Left ventricle myocardium superior (tissue), 1 donor: ENCODE measurements at places on chromosomes 6 and 20.

- no peak for DNase-seq
These were observed 23.5 kb upstream of the IRF4 start for GRCh38 chr6:367891-368630.

GRCh38 chr6:119073307-119074051 lies 5.0 kb downstream of the FAM184A start:
- no peak for DNase-seq

- DNase-seq, result no peak
These were observed 72.4 kb upstream of the TMEM181 start for GRCh38 chr6:158487495-158487894.

GRCh38 chr6:88848870-88849269 lies 114.5 kb downstream of the RNGTT start:
- DNase-seq, result no peak

GRCh38 chr6:20291764-20292580 lies 79.7 kb upstream of the MBOAT1 start:
- peak; percentile 50 for DNase-seq

- no peak for DNase-seq
These were observed 70.2 kb downstream of the HFE start for GRCh38 chr6:26157251-26158075.

GRCh38 chr6:124882579-124883393 lies 79.5 kb upstream of the RNF217 start:
- no peak for DNase-seq

GRCh38 chr6:162074641-162075275 lies 652.8 kb downstream of the PRKN start:
- DNase-seq, result no peak

GRCh38 chr20:9583151-9583550 lies 68.8 kb downstream of the LAMP5 start:
- no peak for DNase-seq

DNA sequence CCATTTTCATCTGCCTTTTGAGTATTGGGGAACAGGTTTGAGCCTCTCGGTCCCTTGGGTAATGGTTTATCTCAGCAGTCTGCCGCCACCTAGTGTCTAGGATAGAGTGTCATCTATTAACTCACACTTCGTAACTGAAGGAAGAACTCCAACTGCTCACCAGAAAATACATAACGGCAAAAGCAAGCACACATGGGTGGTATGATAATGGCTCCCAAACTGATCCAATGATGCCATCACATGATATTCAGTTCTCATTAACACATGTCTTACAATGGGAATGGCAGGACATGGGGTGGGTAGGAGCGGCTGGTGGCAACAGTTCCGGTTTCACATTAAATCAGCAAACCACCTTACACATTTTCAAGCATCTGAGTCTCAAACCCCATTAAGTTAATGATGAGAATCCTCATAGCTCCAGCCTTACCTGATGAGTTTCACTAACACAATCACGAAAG lies 110.7 kb upstream of the PHACTR1 start:
- DNase-seq, result no peak

- DNase-seq, result no peak
These were observed 197.5 kb upstream of the JARID2 start for GRCh38 chr6:15048367-15048766.

DNA sequence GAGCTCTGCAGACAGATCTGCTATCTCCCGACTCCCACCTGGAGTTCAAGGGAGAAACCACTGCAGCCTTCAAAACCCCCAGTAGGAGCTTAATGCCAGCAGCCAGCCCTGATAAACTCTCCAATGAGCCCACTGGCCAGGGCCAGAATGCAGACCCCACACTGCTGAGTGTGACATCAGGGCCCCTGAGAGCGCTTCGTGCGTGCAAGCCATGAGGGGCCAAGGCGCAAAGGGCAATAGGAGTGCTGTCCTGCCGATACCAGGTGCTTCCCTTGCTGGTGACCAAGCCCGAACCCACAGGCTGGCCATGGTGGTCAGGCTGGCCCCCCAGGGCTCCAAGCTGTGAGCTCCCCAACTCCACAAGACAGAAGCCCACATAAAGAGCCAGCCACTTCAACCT lies 33.2 kb upstream of the CST7 start:
- DNase-seq, result no peak

GRCh38 chr6:136532030-136532429 lies 18.2 kb downstream of the MAP7 start:
- DNase-seq, result no peak

GRCh38 chr6:16721977-16722376 lies 39.3 kb downstream of the ATXN1 start:
- no peak for DNase-seq

GRCh38 chr20:2373098-2373497 lies 7.6 kb upstream of the TGM6 start:
- DNase-seq, result no peak

GRCh38 chr20:40521962-40522361 lies 167.1 kb downstream of the MAFB start:
- DNase-seq, result no peak

GRCh38 chr6:39215640-39216158 lies 13.6 kb downstream of the KCNK5 start:
- DNase-seq, result no peak

DNA sequence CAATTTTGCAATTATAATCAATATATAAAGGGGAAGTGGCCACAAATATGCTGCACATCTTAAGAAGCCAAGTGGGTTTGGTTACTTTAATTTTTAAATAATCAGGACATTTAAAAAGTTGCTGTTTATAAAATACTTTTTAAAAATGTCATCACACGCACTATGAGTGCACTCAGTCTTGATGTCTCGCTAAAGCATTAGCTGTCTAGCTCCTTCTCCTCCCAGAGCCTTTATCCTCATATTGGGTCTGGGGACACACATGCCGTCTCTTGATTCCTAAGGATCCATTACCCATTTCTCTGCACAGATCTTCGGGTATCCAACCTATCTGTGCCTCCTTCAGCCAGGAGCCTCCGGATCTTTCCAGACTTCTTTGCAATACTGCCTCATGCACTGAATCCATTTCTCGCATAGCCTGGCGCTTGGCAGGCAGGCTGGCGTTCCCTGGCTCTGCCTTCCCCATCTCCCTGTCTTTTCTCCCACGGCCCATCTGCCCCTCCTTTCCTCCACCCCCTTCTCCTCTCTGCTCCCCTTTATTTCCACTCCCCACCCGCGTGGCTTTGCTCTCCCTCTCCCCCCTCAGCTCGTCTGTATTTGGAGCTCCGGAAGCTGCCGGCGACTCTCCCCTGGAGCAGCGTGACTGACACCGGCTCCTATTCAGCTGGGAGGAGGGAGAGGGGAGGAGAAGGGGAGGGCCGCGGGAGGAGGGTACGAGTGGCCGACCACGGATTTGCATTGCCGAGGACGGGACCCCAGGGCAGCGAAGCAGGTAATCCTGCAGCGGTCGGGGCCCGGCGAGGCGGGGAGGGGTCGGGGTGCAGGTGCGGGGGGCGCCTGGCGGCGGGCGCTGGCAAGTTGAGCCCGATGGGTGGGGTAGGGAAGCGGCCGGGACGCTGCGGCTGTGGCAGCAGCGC lies at the start of gene CAP2:
CAP2 (plus strand) TSS at position 618 of the 914 bp plus-strand sequence. CDS start 27,961 bp downstream, outside the sequence.
- peak; percentile 81 for DNase-seq

DNA sequence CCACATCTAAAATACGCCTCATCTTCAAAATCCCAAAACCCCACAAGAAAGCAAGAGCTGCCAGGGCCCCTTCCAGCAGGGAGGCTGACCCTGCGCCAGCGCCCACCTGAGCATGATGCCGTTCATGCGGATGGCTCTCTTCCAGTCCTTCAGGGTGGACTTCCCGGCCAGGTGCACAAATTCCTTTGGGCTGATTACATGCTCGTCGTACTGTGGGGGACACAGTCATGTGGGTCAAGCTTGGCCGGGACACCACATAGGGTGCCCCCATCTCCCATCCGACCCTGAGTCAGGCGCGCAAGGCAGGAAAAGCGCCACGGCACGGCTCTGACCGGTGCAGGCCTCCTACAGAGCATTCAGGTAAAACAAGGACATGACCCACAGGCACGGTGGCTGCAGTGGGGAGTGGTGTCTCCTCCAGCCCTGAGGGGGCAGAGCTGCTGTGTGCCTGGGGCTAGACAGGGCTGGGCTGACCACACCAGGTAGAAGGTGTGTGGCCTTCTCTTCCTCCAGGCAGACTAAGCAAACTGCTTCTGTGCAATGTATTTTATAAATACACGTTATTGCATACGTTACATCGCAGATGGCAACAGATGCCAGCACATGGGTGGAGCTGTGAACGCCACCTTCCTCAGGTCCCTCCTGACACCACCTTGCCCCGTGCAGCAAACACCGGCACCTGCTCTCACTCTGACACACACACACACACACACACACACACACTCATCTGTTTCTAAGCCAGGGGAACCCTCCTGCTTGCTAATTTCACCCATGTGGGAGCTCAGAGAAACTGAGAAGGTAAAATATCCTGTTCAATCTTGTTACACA lies 23.8 kb upstream of the HELZ2 start:
- no peak for DNase-seq

- no peak for DNase-seq
These were observed 3.2 kb downstream of the PTPN1 start for GRCh38 chr20:50513169-50514034.
